ENCODE measurements at places on chromosomes 12 and 14.

GRCh38 chr12:71476513-71476912 lies 36.9 kb downstream of the LGR5 start:
- DNase-seq, result no peak

GRCh38 chr12:42235426-42235825 lies 2.6 kb downstream of the YAF2 start:
- no peak for DNase-seq

- DNase-seq, result no peak
Observed at GRCh38 chr14:34465069-34465859, 3.2 kb upstream of the SPTSSA start.

DNA sequence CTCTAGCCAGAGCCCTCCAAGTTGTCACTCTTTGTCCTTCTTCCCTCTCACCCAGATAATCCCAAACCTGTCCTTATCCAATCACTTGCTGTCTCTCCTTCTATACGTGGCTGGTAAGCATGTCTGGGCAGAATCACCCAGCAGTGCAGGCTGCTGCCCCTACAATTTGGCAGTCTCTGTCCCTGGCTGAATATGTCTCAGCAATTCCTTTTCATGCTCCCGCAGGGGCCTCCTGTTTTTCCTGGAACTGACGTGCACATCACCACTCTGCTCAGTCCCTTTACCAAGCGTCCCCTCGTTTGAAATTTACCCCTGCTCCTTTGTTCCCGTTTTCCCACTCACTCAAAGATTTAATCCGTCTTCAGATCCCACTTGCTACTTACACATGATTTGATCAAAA lies 80.0 kb downstream of the ST8SIA1 start:
- DNase-seq, result no peak

DNA sequence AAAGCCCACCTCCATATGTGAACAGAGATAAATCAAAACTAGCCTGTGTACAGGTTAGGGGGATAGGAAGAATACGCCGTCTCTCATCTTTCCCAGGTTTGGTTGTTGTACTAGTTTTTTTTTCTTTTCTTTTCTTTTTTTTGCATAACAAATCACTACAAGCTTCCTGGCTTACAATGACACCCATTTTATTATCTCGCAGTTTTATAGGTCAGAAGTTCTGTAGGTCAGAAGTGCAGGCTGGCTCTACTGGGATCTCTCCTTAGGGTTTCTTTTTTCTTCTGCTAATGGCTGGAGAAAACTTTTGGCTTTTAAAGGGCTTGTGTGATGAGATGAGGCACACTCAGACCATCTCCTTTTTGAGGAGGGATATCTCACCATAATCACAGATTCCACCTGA lies 25.7 kb upstream of the CRY1 start:
- DNase-seq, result no peak

- DNase-seq, result peak; percentile 62
Observed at GRCh38 chr12:75120311-75120711, 89.3 kb downstream of the KCNC2 start.

GRCh38 chr12:82912406-82912805 lies 225.7 kb downstream of the TMTC2 start:
- DNase-seq, result no peak

GRCh38 chr14:37655418-37655817 lies 60.0 kb downstream of the TTC6 start:
- no peak for DNase-seq

GRCh38 chr12:126084480-126084879 lies 1019.2 kb downstream of the AACS start:
- no peak for DNase-seq

DNA sequence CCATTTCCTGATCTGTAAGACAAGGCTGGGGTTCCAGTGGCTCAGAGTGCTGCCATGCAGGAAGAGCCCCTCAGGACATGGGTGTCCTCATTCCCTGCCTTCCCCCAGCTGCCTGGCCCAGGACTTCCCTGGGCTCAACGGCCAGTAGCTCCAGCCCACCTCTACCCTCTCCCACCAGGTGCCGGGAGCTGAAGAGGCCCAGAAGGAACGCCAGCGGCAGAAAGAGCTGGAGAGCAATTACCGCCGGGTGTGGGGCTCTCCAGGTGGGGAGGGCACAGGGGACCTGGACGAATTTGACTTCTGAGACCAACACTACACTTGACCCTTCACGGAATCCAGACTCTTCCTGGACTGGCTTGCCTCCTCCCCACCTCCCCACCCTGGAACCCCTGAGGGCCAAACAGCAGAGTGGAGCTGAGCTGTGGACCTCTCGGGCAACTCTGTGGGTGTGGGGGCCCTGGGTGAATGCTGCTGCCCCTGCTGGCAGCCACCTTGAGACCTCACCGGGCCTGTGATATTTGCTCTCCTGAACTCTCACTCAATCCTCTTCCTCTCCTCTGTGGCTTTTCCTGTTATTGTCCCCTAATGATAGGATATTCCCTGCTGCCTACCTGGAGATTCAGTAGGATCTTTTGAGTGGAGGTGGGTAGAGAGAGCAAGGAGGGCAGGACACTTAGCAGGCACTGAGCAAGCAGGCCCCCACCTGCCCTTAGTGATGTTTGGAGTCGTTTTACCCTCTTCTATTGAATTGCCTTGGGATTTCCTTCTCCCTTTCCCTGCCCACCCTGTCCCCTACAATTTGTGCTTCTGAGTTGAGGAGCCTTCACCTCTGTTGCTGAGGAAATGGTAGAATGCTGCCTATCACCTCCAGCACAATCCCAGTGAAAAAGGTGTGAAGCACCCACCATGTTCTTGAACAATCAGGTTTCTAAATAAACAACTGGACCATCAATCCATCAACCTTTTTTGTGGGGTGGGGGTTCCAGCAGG lies 17.6 kb downstream of the AGAP2 start:
- DNase-seq, result no peak

DNA sequence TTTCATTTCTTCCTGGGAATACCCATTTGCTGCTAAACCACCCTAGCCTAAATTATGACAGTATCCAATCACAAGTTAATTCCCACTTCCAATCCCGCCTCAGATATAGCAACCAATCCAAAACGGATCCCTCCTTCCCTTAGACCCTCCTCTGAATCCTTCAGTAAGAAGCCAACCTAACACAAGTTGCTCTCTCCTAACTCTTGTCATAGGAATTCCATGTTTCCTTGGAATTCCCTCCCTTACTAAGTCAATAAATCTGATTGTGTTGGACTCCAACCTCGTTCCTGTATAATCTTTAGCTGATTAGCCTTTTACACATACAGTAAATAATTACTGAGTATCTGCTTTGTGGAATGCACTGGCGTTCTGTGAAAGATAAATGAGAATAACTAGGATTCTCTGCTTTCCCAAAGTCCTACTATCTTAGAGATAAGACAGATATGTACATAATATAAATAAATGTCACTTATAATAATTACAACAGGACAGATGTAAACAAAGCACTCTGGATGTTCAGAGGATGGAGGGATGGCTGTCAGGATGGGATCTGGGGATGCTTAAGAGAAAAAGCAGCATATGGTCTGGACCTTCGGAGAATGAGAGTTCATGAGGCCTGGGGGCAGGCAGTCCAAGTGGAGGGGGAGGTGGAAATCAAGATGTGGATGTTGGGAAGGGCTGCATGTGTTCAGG lies 185.8 kb upstream of the SOX5 start:
- DNase-seq, result no peak

DNA sequence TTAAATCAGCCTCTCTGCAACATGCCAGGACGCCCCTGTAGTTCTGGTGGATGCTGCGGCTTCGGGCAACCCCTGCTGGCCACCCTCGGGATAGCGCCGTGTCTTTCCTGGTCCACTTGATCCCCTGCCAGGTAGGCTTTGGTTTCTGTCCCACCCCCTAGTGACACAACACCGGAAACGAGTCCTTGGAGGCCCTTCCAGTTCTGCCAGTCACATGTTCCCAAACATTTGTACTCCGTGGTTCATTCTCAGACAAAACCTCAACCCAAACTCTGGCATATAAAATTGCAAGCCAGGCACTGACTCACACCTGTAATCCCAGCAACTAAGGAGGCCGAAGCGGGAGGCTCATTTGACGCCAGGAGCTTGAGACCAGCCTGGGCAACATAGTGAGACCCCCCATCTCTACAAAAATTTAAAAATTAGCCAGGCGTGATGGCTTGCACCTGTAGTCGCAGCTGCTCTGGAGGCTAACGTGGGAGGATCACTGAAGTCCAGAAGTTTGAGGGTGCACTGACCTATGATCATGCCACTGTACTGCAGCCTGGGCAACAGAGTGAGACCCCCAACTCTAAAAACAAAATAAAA lies 37.0 kb downstream of the RASAL1 start:
- DNase-seq, result peak; percentile 68

- DNase-seq, result no peak
Observed at GRCh38 chr14:32597771-32598170, 268.7 kb downstream of the AKAP6 start.

DNA sequence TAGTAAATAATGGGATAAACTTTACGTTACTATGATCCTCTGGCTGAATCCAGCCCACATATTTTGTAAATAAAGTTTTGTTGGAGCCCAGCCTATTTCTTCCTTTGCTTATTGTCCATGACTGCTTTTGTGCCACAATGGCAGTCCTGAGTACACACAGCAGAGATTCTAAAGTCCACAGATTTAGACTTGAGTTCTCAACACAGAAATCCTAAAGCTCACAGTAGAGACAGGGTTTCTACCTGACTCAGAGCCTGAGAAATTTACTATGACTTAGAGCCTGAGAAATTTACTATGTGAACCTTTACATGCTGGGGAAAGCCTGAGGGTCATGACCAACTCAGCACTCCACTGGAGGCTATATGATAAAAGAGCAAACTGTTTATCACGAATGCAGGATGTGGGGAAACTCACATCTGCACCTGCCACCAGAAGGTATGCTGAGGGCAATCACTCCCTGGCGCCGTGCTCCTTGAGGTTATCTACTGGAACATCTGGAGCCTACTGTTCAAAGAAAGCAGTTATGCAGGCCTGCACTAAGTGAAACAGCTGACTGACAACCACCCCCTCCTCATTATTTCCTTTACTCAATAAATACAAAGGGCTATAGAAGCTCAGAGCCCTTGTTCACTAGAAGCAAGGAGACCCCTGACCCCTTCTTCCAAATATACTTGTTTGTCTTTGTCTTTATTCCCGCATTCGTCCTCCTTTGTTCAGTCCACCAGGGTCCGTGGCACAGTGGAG lies 52.6 kb upstream of the BICD1 start:
- no peak for DNase-seq

- DNase-seq, result peak; percentile 11
Observed at GRCh38 chr14:48703728-48704467, 882.3 kb downstream of the RPS29 start.

GRCh38 chr12:4771960-4772566 lies 51.9 kb downstream of the GALNT8 start:
- DNase-seq, result no peak

All from right lung (tissue), 10 donors.